GM23248 (cell line): ENCODE measurements at places on chromosomes 2 and 18. TPM values are rescaled to one million over a fixed set of nuclear protein-coding genes. Genes with fewer than 3 reads are reported as not detected.

GRCh38 chr18:63025251-63026090, 294.1 kb downstream of the BCL2 start:
- peak; percentile 22 for DNase-seq

DNA sequence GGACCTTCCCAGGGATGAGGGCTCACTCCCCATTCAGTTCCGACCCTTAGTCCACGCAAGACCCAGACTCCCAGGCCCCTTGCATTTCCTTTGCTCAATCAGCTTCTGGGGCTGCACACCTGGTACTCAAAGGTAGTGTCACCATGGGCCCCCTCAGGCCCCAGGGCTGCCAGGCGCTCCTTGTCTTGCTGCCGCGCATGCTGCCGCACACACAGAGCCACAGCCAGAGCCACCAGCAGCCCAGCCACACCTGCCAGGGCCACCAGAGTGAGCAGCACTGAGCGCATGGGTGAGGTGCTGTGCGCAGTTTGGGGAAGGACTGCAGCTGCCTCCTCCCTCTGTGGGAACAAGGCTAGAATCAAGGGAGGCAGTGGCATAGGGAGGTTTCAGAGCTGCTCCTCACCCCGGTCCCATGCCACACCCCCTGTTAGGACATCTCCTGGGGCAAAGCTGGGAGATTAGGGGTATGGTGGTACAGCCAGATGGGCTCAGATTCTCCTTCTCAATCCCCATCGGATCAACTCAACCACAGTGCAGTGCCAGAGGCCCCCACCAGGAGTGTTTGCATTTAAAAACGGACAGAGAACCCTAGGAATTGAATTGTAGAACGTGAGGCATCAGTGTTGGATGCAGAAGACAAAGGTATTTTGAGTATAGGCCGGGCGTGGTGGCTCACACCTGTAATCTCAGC, 11.3 kb downstream of the PTPRN start:
- DNase-seq, result peak; percentile 43

DNA sequence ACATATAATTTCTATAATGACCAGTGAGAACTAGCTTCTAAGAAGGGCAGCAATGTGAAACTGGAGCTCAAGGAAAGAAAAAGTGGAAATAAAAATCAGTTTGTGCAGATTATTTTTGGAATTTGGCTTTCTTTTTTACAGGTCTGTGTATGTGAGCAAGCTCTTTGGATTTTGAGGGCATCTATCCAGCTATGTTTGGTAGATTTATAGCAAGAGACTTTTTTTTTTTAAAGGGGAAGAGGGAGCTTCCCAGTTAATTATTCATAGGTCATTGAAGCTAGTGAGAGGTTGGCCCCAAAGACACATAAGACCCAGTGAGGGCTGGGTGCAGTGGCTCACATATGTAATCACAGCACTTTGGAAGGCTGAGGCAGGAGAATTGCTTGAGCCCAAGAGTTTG, 24.0 kb upstream of the COLEC12 start:
- DNase-seq, result peak; percentile 81

DNA sequence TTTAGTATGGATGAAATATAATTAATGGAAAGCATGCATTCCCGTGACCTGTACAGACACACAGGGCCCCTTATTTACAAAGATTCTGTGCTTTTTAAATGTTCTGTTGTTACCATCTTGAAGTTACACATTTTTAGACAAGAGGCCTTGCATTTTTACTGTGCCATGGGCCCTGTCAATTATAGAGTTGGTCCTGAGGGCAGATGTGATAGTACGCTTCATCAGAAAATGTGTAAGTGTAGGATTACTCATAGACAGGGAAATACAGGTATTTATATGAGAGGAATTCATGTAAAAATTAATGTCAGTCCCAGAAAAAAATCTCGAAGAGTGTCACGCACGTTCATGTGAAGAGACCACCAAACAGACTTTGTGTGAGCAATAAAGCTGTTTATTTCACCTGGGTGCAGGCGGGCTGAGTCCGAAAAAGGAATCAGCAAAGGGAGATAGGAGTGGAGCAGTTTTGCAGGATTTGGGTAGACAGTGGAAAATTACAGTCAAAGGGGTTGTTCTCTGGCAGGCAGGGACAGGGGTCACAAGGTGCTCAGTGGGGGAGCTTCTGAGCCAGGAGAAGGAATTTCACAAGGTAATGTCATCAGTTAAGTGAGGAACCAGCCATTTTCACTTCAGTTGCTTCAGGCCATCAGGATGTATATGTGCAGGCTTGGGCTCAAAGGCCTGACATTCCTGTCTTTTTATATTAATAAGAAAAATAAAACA, 12.2 kb upstream of the ALPK2 start:
- DNase-seq, result no peak

The SERPINB10 gene
- not detected in 2 replicates for total RNA-seq

The KLHL29 gene
- total RNA-seq, result 4.7 and 6.4 TPM in 2 replicates

GRCh38 chr2:38113051-38113450, 37.1 kb upstream of the CYP1B1 start:
- no peak for DNase-seq

The LHCGR gene
- total RNA-seq, result not detected in 2 replicates

The GRHL1 gene
- total RNA-seq, result 0.32 and 0.38 TPM in 2 replicates

DNA sequence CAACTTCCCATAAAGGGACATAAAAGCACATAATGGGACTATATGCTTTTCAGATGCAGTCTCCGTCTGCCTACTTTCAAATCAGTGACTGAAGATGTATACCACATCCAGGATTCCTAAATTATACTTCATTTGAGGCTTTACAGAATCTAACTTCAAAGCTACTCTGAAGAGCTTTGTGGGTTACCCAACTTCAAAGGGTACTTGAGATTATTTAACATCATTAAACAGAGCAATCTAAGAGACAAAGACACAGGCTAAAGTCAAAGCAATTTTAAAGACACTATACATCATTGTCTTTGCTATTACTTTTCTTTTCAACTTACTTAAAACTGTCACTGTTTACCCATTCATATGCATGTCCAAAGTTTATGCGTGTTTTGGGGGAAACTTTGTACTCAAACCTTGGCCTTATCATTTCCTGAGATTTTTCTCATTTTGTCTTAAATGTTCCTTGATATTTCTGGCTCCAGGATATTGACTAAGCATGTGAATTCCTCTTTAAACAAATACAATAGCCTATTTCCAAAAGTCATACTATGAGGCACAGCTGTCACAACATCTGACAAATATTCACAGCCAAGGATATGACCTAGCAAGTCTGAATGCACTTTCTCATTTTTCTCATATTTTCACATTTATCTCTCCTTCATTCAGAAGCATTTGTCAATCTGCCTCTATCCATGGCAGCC, 1985.1 kb upstream of the PIK3C3 start:
- no peak for DNase-seq

GRCh38 chr2:239013678-239013976, 165.7 kb downstream of the TWIST2 start:
- DNase-seq, result no peak

DNA sequence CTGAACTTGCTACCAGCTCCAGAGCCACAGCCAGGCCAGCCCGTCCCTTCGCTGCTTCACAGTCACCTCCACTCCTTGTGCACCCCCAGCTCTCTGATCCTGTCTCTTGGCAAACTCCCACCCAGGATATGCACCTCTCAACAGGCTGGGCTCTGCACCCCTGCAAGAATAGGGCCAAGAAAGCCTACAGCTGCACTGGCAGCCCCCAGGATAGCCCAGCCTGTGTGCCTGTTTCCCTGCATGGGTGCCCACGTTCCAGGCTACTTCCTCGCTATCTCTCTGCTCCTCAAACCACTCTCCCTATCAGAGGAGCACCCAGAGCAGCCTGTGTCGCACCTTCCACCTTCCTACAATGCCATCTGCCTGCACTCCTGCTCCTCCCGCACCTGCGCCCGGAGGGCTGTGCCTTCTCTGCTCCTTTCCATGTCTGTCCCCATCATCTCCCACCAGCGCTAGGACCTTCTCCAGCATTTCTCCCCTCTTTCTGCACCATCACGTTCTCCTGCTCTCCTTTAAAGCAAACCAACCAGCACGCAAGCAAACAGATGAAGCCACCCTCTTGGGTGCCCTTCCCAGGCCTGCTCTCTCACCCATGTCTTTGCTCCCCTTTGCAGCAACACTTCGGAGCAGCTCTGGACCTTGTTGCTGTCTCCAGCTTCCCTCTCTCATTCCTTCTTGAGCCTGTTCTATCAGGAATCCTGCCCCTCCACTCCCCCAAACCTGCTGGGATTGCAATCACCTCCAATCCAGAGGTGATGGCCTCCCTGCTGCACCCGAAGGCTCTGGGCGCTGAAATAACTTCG, 313.2 kb upstream of the HS6ST1 start:
- DNase-seq, result no peak

GRCh38 chr2:105926960-105927678, 182.4 kb downstream of the NCK2 start:
- DNase-seq, result no peak

The FBXO36 gene
- total RNA-seq, result 2.3 and 5.3 TPM in 2 replicates

The LAMA3 gene
- total RNA-seq, result 1.9 and 3.5 TPM in 2 replicates

The RNF125 gene
- 0.32 and 1.4 TPM in 2 replicates for total RNA-seq

The NT5DC4 gene
- not detected in 2 replicates for total RNA-seq

The CRACDL gene
- not detected in 2 replicates for total RNA-seq

GRCh38 chr2:214217136-214217535, 193.7 kb upstream of the VWC2L start:
- DNase-seq, result no peak

The CD226 gene
- total RNA-seq, result 1.3 and 2.1 TPM in 2 replicates

- peak; percentile 88 for DNase-seq
Measured at GRCh38 chr2:239106314-239106908, 258.5 kb downstream of the TWIST2 start.

The STARD6 gene
- not detected in 2 replicates for total RNA-seq

GRCh38 chr18:360676-361075, 92.8 kb upstream of the THOC1 start:
- DNase-seq, result no peak

DNA sequence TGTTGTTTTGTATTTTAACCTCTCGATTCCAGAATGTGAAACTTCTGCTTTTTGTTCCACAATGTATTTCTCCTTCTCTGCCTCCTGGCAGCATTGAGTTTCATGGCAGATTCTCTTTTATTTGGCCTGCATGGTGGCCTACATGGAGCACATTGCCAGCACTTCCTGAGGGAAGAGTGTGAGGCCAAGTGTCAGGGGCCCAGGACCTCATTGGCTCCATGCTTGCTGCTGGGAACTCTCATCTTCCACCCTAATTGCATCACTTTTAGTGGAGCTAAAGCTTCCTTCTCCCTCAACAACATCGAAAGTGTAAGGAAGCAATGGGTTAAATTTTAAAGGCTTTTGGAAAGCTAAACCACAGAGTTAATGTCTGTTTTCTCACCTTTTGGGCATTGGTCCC, 9.5 kb downstream of the TRIB2 start:
- DNase-seq, result no peak

The CAPN13 gene
- not detected in 2 replicates for total RNA-seq

DNA sequence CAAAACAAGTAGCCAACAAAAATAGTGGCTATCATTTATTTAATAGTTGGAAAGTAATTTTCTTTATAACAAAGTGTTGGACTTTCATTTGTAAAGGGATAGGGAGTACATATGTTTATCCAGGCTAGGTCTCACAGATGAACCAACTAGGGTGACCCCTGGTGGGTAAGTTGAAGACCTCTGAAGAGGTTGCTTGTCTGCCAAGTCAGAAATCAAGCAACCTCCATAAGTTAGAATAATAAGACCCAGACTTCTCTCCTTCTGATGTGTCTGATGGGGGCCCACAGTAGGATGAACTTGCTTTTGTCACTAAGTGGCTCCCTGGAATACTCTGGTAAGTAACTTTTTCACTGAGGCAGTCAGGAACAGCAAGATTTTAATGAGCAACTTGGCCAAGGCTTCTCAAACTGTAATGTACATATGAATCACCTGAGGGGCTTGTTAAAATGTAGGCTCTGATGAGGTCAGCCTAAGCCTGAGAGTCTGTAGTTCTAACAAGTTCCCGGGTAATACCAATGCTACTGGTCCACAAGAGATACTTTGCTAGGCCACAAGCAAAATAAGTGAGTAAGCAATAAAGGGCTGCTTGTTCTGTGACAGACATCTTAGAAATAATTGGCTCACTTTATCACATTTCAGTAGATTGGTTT, 319.6 kb downstream of the PIK3C3 start:
- peak; percentile 30 for DNase-seq

GRCh38 chr2:70391988-70392387, 90.1 kb upstream of the FAM136A start:
- DNase-seq, result peak; percentile 49

The GATA6 gene
- 17.6 and 19.0 TPM in 2 replicates for total RNA-seq

- peak; percentile 91 for DNase-seq
Measured at GRCh38 chr2:171523088-171524017, 1.1 kb downstream of the CYBRD1 start.

GRCh38 chr2:55311444-55311870, 42.4 kb upstream of the MTIF2 start:
- peak; percentile 84 for DNase-seq

GRCh38 chr2:23602116-23602515, 217.1 kb downstream of the KLHL29 start:
- DNase-seq, result peak; percentile 32

DNA sequence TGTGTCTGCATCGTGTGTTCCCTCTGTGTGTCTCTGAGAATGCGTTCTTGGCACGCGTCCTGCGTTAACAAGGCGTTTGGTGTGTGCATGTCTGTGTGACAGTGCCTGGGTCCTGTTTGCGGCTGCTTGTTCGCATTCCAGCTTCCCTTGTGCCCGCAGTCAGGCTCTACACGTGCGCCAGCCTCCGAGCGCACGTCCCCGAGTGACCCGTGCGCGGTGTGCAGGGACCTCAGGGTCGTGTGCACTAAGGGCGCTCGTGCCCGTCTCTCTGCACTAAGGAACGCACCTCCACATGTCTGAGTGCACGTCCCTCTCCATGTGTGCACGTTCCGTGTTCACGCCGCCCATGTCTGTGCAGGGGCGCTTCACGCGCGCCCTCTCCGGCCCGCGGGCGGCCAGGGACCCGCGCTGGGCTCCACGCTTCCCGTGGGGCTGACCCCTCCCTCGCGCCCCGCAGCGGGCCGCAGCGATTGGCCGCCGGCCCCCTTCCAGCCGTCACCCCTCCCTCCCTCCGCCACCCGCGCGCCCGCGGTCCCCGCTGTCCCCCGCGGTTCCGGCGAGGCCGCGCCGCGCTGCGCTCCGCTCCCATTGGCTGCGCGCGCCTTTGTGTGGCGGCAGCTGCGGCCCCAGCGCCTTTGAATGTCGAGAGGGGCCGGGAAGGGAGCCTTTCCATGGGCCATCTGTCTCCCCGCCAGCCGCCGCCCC, 229.4 kb downstream of the HAUS1 start:
- DNase-seq, result peak; percentile 30

- peak; percentile 73 for DNase-seq
Measured at GRCh38 chr2:196234672-196235071, 63.3 kb upstream of the STK17B start.

GRCh38 chr2:215879977-215880940, 133.1 kb downstream of the MREG start:
- DNase-seq, result no peak

GRCh38 chr2:26588576-26588975, 52.6 kb downstream of the CIB4 start:
- no peak for DNase-seq

DNA sequence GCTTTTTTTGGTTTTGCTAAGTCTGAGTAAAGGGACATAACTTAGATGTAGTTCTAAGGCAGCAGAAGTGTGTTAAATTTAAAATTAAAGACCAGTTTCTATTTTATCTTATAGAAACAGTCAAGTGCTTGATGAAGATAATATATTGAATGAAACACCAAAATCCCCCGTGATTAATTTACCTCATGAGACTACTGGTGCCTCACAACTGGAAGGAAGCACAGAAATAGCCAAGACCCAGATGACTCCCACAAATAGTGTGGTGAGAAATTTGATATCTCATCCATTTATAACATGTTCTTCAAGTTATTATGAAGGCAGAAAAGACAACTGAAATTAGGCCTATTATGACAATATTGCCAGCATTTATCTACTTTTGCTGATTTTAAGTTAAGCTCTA, 45.6 kb downstream of the APLF start:
- no peak for DNase-seq

GRCh38 chr2:28674062-28674712, 77.4 kb upstream of the PPP1CB start:
- DNase-seq, result peak; percentile 32

- DNase-seq, result peak; percentile 13
Measured at GRCh38 chr2:6793371-6793770, 72.3 kb downstream of the CMPK2 start.
